Epithelial cell of prostate (primary cell): ENCODE measurements at places on chromosomes 6 and 20.

DNA sequence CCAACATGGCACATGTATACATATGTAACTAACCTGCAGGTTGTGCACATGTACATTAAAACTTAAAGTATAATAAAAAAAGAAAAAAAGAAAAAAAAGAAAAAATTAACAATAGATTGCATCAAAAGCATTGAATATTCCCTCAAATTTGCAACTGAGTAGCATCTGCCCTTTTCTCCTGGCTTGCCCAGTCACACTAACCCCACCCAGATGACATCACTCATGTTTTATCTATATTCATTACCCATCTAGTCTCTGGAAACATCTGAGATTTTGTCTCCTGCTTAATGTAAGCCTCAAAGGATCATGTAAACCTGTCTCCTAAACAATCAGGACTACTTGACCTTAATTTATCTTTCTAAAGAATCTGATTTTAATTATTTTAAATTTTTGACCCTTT is 706.8 kb downstream of the CD109 start:
- DNase-seq, result no peak

DNA sequence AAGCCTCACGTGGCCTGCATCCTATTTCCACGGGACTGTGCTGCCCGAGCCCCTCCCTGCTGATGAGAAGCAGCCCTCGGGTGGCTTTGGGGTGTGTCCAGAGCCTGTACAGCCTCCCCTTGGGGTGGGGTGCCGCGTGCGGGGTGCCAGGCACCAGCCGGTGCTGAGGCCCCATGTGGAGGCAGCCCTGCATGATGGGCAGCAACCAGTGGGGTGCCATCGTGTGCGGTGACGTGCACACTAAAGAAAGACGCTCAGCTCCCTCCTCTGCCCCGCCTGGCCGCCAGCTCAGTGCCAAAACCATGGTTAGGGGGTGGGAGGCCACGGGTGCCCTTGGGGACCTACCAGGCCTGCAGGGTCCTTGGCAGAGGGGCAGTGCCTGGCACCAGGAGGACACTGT is 26.2 kb downstream of the NTSR1 start:
- DNase-seq, result no peak

GRCh38 chr6:144008120-144008811 is at the start of gene PLAGL1:
Gene PLAGL1, minus strand, starts transcription at chr6:144008259. Its CDS starts 60,123 bp downstream, at chr6:143948136.
- no peak for DNase-seq

- no peak for DNase-seq
Measured at GRCh38 chr6:139518556-139519091, 144.2 kb upstream of the CITED2 start.

- DNase-seq, result no peak
Measured at GRCh38 chr20:61724376-61724775, 341.3 kb downstream of the TAF4 start.

- no peak for DNase-seq
Measured at GRCh38 chr20:58580474-58580835, 65.3 kb upstream of the APCDD1L start.

- DNase-seq, result no peak
Measured at GRCh38 chr6:3321875-3322274, 63.1 kb downstream of the PSMG4 start.

GRCh38 chr20:33105316-33105924 is 26.0 kb downstream of the BPIFB4 start:
- DNase-seq, result no peak
